ENCODE measurements at places on chromosomes 7 and 10.

GRCh38 chr7:140494867-140495266 is 15.6 kb upstream of the MKRN1 start:
- DNase-seq: no peak

DNA sequence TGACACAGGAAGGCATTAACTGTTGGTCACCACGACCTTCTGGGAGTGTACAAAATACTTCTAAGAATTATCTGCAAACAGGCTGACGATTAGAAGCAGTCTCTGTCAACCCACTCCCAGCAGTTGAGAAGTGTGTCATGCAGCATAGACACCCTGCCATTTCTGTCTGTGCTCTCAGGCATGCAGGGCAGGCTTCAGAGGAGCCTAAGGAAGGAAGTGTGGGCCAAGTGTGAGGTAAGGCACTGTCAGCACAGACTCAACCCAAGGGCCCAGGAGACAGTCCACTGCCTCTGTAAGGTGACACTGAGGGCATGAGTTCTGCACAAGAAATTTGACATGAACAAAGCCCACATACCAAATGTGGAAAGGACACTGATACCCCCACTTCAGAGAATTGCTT is 109.0 kb upstream of the VIPR2 start:
- no peak for DNase-seq

DNA sequence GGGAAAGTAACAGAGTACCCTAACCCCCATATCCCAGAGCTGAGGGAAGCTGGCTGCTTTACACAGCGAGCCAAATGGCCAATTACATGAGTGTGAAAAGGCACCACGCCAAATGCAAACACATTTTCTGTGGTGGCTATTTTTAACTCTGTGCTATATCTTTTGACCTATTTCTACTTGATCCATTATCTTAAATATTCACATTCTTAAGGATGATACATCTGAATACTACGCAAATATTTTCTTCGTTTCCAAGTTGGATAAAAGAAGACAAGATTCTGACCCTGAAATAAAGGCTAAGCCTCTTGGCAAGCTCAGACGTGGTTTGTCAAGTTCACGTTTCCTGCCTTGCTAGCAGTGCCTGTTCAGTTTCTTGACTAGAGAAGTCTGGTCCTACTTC is 146.7 kb upstream of the TMEM196 start:
- no peak for DNase-seq

DNA sequence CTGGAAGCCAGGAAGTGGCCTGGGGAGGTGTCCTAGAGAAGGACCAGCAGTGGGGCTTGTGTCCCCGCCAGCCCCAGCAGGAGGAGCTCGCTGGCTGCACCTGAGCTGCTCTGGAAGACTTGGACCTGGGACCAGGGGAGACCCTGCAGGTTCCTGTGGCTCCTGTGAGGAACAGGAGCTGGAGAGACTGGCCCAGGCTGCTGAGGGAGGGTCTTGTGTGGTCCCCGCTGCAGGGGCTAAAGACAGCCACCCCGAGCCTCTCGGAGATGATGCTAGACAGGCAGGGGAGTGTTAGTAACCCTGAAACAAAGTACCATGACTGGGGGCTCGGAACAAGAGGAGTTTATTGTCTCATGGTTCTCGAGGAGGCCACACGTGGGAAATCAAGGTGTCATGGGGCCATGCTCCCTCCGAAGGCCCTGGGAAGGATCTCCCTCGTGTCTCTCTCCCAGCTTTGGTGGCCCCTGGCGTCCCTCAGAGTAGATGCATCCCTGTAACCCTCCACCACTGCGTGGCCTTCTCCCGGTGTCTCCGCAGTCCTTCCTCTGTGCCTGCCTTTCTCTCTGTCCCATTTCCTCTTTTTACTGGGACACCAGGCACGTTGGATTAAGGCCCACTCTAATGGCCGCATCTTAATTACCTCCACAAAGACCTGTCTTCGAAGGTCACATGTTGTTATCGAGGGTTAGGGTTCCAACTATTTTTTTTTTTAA is 348.4 kb downstream of the GLRX3 start:
- no peak for DNase-seq

GRCh38 chr7:5324961-5325360 is 42.2 kb downstream of the SLC29A4 start:
- no peak for DNase-seq

GRCh38 chr7:149885191-149886017 is 11.6 kb downstream of the ATP6V0E2 start:
- peak; percentile 3 for DNase-seq

DNA sequence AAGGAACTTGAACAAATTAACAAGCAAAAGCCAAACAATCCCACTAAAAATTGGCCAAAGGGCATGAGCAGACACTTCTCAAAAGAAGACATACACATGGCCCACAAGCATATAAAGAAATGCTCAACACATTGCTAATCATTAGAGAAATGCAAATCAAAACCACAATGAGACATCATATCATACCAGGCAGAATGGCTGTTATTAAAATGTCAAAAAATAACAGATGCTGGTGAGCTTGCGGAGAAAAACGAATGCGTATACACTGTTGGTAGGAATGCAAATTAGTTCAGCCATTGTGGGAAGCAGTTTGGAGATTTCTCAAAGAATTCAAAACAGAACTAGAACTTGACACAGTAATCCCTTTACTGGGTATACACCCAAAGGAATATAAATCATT is 311.7 kb upstream of the HPS1 start:
- DNase-seq: no peak

- no peak for DNase-seq
Measured at GRCh38 chr7:105153531-105153930, 139.5 kb downstream of the KMT2E start.

DNA sequence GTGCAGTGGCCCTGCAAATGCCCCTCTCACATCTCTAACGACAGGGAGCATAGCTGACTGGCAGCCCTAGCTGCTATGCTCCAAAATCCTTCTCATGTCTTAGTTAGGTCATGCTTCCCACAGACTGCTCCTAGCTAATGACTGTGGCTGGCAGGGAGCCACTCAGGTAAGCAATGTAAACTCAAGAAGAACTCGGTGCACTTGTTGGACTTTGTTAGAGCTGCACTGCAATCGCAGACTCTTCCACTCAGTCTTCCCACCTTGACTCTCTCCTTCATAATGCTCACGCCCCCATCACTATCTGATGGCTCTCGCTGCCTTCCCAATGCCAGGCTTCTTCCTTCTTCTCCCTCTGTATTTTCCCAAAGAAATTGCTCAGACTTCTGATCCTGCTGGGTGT is 24.0 kb downstream of the OR9A2 start:
- DNase-seq: peak; percentile 84

DNA sequence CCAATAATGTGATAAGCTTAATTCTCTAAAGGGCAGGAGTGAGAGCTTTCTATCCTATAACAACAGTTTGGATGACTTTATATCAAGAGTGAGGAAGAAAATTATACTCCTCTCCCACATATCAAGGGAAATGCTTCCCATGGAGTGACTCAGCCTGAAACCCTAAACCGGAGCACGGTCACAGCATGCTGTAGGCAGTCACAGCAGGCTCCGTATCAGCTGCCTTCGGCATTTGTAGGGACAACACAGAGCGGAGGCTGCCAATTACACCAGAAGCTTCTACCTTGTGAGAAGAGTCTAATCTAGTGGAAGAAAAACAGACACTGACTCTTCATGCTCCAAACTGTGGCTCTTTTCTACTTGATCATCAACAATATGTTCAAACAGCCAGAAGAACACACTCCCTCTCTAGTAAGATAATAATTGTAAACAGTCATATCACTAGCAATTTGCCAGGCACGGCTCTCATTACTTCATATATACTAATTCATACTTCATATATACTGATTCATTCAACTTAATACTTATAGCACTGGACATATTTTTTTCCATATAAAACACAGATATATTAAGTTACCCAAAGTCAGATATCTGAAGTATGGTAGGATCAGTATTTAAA is 65.9 kb downstream of the DGKB start:
- DNase-seq: no peak

GRCh38 chr7:1460821-1461645 is 1.8 kb upstream of the MICALL2 start:
- peak; percentile 29 for DNase-seq

GRCh38 chr7:70188901-70189650 is 590.8 kb downstream of the AUTS2 start:
- no peak for DNase-seq

- DNase-seq: no peak
Measured at GRCh38 chr7:123746931-123747488, 1.8 kb downstream of the WASL start.

DNA sequence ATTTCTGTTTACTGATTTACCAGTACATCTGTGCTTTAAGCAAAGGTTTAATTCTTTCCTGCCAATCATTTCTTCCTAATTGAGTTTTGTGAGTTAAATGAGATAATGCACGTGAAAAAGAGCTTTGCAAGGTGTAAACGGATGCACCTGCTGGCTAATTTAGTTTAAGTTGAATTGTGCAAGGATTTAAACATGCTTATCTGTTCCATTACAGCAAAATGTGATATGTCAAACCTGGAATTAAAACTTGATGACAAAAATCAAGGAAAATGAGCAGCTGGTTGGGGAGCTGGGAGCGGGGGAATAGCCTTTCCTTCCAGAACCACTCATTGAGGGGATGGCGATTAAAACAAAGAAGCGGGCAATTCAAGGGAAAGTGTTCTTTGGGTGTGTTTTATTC is 155.0 kb upstream of the CTTNBP2 start:
- DNase-seq: no peak

GRCh38 chr7:47442605-47442865 is 139.4 kb downstream of the TNS3 start:
- DNase-seq: no peak

DNA sequence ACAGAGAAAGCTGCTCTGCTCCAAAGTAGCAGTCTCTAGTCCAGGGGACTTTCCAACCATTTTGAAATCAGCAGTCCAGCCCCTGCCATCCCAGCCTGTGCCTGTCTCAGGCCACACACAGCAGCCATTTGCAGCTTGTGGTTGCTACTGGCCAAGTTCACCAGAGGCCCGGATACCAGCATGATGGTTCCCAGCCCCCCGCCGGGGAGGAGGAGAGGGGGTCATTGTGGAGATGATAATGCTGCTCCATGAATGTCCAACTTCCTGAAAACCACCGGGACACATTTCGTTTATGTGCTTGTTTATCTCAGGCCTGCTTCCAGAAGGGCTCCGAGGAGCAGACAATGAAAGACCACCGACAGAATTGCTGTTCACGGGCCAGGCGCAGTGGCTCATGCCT is 160.0 kb downstream of the UBE2H start:
- DNase-seq: no peak

- DNase-seq: no peak
Measured at GRCh38 chr7:150439967-150440366, 10.5 kb upstream of the GIMAP8 start.

DNA sequence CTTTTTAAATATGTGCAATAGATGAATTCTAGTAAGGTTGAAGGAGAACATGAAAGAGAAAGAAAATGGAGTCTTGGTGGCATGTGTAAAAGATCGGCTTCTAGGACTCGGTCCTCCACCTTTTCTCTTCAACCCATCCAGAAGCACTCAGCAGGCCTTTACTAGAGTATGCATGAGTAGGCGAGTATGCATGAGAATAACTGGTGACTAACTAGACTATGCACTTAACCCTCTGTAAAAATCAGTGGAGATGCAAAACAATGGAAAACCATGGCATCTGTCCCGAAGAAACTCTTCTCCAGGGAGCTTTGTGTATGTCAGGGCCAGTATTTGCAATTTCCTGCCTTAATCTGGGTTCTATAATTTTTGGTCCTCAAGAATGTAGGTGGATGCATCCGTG is 40.0 kb upstream of the GRB10 start:
- DNase-seq: no peak

DNA sequence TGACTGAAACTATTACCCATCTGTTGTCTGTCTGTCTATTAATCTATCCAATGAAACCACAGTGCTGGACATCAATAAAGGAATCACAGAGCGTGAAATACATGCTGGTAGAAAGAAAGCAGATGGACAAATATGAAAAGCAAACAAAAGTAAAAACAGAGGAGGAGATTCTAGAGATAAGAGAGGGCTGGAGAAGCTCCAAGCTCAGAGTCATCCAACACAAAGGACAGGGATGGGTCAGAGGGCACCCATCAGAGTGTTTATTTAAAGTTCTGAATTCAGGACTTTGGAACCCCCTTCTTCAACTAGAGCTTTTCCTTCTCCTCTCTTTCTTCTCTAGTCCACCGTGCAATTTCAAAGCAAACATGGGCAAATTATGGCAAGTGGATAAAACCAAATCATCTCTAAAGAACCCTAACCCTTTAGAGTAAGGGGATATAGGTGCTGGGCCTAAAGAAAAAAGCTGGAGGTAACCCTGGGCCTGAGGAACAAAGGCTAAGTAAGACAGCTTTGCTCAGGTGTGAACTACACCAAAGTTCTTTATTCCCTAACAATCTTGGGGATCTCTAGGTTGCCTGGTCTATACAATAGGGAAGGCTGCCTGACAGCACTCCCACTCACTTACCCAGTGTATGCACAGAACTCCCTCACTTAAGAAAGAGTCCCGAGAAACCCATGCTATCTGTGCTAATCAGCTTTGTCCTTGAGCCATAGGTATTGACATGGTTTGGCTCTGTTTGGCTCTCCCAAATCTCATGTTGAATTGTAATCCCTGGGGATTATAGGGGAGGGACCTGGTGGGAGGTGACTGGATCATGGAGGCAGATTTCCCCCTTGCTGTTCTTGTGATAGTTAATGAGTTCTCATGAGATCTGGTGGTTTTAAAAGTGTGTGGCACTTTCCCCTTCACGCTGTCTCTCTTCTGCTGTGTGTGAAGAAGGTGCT is 97.0 kb downstream of the BAMBI start:
- no peak for DNase-seq

GRCh38 chr7:129865093-129865924 is 87.5 kb downstream of the UBE2H start:
- no peak for DNase-seq

DNA sequence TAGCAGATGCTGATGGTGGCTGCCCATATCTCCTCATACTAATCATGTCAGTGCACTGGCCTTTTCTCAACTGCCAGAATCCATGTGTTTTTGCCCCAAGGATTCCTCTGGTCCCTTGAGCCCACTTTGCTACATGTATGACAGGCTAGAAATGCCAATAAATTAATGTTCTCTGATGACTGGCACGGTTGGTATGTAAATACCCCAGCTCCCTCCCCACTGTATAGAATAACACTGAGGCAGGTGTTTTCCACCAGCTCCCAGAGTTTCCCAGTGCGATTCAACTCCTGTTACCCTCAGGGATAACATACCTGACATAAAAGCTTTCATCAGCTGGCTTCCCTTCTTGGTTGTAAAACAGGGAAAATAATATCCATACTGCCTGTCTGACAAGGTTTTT is 9.0 kb upstream of the PLEKHS1 start:
- DNase-seq: no peak

- no peak for DNase-seq
Measured at GRCh38 chr10:73406846-73407245, 7.0 kb downstream of the ANXA7 start.

- DNase-seq: no peak
Measured at GRCh38 chr7:3911685-3912084, 610.6 kb downstream of the SDK1 start.

GRCh38 chr7:129886818-129887186 is 66.0 kb downstream of the UBE2H start:
- no peak for DNase-seq

GRCh38 chr10:132521466-132522102 is 16.0 kb upstream of the INPP5A start:
- no peak for DNase-seq
